H7 (cell line): ENCODE measurements at places on chromosomes 1 and 21.
A peak's percentile ranks its signal among the peaks of the same experiment; 100 is the strongest.

DNA sequence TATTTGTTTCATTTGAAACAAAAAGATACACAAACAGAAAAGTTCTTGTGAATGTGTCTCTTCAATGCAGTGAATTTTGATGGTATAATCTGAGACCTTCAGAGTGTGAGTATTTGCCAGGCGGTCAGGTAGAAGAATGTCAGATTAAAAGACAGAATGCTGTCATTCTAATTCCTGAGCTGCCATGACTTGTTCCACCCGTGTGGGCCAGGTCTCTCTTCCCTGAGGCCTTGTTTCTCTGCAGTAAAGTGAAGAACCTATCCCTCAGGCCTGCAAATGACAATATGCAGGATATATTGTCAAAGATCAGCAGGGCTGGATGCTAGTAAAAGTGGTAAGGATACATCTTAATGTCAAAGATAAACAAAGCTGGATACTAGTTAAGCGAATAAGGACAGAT lies 111.4 kb downstream of the ZP4 start:
- DNase-seq: no peak

GRCh38 chr1:181817091-181817490 lies 244.4 kb downstream of the ZNF648 start:
- DNase-seq: no peak

DNA sequence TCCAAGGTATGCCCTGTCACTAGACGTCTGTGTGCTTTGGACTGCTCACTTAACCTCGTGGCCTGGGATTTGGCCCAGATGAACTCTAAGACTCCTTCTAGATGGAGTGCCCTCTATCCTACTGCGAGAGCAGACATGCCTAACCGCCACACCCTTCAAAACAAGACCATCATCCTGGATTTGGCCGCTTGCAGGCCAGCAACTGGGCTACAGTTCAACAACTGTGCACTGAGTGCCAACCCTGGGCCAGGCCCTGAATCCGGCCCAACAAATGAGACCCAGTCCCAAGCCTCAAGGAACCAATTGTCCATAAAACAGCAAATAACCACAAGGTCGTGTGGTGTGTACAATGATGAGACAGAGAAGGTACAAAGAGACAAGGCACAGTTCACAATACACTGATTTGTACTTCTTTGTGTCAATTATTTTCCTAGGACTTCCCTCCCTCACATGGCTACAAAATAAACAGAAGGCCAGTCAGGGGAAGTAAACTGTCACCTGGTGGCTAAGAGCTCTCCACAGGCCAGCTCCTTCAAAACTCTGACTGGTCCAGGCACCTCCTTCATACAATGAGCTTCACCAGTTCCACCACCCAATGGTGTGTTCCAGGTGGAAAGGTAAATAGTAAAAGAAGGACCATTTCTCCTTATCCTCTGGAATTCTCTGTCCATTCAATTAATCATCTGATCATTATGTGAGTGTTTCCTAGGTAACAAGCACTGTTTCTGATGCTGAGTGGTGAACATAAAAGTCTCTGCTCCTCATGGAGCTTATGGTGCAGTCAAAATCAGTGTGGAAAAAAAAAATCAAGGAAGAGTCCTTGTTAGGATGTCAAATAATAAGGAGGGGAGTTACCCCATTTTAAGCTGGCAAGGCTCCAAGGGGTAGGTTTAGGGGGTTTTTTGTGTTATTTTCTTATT lies 60.4 kb downstream of the CAPZB start:
- no peak for DNase-seq

GRCh38 chr1:223363057-223363855 lies 720 bp downstream of the SUSD4 start:
- DNase-seq: peak; percentile 73

DNA sequence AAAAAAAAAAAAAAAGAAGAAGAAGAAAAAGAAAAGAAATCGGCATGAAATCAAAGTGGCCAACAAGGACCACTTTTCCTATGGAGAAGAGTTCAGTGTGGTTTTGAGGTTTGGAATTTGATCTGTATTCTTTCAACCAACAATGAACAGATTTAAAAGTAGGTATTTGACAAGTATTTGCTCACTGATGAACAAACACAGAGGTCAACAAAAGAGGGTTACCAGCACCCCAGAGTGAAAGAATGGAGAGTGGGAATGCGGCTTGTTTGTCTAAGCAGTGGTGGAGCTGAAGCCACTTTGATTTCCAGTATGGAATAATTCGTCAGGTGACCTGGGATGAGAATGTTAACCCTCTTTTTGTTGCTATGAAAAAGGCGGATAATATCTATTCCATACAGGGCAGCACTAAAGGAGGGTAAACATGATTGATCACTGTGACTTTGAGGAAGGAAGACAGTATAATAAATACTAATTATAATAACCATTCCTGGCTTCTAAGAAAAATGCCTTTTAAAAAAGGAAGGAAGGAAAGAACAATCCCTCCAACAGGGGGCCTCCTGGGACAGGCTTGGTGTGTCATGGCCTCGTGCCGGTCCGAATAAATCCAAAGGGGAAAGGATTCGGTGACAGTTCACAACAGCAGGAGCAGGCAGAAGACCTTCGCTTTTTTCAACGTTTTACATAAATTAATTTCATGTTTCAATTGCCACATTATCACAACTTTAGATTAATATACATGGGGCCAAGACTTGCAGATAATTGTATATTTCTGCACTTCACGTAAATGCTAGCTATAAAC lies 37.2 kb upstream of the SIM2 start:
- peak; percentile 67 for DNase-seq

GRCh38 chr21:30189773-30190172 lies 23.2 kb upstream of the CLDN17 start:
- no peak for DNase-seq

DNA sequence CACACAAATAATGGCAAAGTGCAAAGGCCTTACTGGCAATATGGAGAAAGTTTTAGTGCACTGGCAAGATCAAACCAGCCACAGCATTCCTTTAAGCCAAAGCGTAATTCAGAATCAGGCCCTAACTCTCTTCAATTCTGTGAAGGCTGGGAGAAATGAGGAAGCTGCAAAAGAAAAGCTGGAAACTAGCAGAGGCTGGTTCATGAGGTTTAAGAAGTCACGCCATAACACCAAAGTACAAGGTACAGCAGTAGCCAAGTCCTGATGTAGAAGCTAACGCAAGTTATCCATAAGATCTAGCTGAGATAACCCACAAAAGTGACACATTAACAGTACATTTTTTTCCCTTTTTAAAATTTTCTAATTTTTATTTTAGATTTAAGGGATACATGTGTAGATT lies 57.1 kb downstream of the SLC27A3 start:
- DNase-seq: no peak

- no peak for DNase-seq
These were observed 492.6 kb downstream of the KCNT2 start for GRCh38 chr1:196115646-196116045.

GRCh38 chr1:247295746-247296145 lies 35.9 kb downstream of the ZNF496 start:
- DNase-seq: peak; percentile 7

- no peak for DNase-seq
These were observed 146.5 kb upstream of the LYPLAL1 start for GRCh38 chr1:219027146-219027673.

GRCh38 chr21:42151148-42151947 lies 67.6 kb upstream of the ABCG1 start:
- no peak for DNase-seq

DNA sequence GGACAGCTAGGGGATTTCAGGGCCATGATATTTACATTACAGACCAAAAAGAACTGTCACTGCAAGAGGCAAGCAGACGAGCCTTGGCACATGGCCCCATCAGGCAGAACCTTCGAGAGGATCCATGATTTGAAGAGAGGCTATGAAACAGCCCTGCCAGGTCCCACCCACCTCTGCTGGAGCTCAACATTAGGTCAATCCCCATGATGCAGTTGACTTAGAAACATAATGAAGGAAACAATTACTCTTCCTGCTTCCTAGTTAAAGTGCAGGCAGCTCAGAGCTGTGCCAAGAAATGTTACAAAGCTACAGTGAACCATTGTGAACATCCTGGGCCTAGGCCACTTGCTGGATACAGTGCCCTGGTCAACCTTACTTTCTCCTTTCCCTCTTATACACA lies 41.7 kb upstream of the PTCH2 start:
- no peak for DNase-seq

DNA sequence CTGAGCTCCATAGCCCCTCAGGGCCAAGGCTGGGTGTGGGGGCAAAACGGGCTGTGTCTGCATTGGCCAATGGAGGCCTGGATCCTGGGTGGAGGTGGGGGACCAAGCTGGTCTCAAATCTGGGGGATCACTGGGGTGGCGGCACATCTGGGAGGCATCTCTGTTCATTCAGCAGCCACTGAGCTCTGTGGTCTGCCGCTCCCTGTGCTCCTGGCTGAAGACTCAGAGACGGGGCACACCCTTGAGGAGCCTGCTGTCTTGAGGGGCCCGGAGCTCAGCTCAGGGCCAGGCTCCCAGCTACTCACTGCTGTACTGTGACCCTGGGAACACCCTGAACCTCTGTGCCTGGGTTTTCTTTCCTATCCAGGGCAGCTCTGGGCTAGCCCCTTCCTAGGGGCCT lies 90.3 kb upstream of the WNT4 start:
- peak; percentile 39 for DNase-seq

DNA sequence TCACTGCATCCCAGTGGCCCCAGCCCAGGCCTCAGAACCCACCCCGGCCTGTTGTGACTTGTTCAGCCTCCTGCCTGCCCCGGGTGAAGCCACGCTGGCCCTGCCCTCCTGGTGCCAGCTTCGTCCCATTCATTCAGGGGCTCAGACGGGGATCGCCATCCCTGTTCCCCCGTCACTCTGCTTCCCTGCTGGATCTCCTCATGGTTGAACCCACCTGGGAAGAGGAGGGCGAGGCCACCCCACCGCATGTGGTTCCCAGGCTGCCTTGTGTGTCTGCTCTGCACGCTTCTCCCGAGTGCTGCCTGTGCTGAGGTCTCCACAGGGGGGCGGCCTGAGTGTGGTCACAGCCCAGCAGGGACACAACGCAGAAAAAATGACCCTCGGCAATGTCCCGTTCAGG lies 108.2 kb upstream of the ACTRT2 start:
- no peak for DNase-seq

GRCh38 chr1:8496473-8496872 lies 178.6 kb downstream of the SLC45A1 start:
- no peak for DNase-seq

GRCh38 chr1:210362526-210362925 lies 33.8 kb downstream of the HHAT start:
- DNase-seq: no peak

DNA sequence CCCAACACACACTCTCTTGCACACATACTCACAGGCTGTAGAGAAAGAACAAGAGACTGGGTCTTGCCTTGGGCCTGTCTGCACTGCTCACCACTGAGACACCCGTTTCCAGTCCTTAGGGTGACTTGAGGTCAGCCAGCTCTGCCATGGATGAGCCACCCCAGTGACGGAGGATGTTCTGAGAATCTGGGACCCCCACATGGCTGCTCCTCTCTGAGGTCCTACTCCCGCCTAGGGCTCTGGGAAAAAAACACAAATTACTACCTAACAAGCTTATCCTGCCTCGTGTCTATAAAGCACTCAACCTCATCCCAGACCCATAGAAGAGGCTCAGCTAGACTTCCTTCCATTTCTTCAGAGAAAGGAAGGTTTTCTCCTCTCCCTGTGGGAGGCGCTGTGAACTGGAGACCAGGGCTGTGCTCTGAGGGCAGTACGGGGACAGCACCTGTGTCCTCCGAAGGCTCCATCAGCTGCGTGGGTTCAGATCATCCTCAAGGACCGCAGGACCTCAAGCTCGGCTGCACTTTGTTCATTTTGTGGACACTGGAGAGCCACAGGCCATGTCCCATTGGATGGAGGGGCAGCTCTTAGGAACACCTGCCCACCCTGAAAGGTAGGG lies 4.3 kb upstream of the CLEC20A start:
- DNase-seq: no peak

- DNase-seq: no peak
These were observed 220.1 kb downstream of the ST6GALNAC3 start for GRCh38 chr1:76294482-76295194.

DNA sequence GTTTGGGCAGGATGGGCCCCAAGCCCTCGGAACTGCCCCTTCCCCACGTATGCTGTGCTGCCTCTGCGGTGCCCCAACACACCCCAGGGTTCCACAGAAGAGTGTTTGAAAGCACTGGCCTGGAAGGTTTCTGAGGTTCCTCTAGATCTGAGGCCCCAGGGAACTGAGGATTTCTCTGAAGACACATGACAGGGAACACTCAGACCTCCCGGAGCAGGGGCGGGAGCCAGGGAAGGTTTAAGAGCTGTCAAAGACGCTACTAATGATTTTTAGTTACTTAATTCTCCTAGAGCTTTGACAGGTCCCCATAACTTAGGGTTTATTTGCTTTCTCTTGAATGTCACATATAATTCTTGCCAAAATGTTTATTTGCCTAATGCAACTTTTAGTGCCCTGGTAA lies 212.3 kb upstream of the GRIK3 start:
- no peak for DNase-seq

GRCh38 chr1:61461406-61462384 lies 263.2 kb downstream of the TM2D1 start:
- DNase-seq: peak; percentile 54

DNA sequence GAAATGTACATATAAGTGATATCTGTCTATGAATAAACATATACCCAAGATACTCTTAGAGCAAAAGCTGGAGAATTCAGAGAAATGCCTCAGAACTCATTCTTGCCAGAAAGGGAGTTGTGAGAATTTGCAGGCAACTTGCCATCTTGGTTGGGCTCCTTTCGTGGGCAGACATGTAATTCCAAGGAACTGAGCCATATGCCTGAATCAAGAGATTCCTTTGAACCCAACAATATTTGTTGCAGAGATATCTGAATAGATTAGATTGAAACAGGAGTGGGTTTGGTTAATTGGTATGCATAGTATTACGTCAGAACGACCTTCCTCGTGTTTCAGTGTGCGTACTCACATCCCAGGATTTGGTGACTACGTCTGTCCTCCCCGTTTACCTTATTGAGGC lies 67.0 kb downstream of the TGFB2 start:
- DNase-seq: no peak

- no peak for DNase-seq
These were observed 46.4 kb upstream of the SLC22A15 start for GRCh38 chr1:115929881-115930280.

GRCh38 chr1:116854716-116855115 lies 55.0 kb upstream of the PTGFRN start:
- peak; percentile 37 for DNase-seq

DNA sequence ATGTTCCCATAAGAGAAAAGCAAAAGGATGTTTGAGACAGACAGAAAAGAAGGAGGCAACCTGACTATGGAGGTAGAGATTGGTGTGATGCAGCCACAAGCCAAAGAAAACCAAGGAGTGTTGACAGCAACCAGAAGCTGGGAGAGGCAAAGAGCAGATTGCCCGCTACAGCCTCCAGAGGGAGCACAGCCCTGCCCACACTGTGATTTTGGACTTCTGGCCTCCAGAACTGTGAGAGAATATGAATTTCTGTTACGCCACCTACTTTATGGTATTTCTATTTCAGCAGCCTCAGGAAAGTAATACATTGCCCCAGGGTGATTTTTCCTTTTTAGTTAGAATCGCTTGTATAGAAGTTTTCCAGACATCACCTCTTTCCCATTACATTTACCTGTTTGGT lies 28.4 kb downstream of the SLAMF6 start:
- no peak for DNase-seq

GRCh38 chr1:22635436-22635835 lies 992 bp upstream of the C1QA start:
- no peak for DNase-seq

- peak; percentile 62 for DNase-seq
These were observed 894 bp downstream of the EPB41 start for GRCh38 chr1:28915031-28915895.

- peak; percentile 41 for DNase-seq
These were observed 5.5 kb downstream of the EFNA3 start for GRCh38 chr1:155083865-155084721.

GRCh38 chr1:216046336-216046735 lies 376.9 kb downstream of the USH2A start:
- no peak for DNase-seq

- no peak for DNase-seq
These were observed 145.4 kb downstream of the GALNT2 start for GRCh38 chr1:230212405-230212936.
